ENCODE measurements at places on chromosomes 6 and 20.

GRCh38 chr6:35419417-35419816, 32.7 kb upstream of the FANCE start:
- DNase-seq, result no peak

- no peak for DNase-seq
Measured at GRCh38 chr20:43960231-43960630, 45.6 kb downstream of the TOX2 start.

GRCh38 chr20:6700563-6701329, 66.7 kb upstream of the BMP2 start:
- DNase-seq, result no peak

- no peak for DNase-seq
Measured at GRCh38 chr6:109079981-109080380, 14.7 kb downstream of the SESN1 start.

GRCh38 chr20:7031222-7031621, 263.7 kb downstream of the BMP2 start:
- DNase-seq, result no peak

DNA sequence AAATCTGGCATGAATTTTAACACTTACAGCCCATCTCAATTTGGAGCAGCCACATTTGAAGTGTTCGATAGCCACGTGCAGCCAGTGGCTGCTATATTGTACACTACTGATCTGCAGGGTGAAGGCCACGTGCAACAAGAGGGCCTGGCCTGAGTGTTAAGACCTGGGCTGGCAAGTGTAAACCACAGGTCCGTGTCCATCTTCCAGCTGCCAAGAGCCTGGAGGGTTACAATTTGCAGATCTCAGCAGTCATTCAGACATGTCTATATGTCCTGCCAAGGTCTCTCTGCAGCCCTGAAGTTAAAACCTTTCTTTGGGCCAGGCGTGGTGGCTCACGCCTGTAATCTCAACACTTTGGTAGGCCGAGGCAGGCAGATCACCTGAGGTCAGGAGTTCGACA, 14.1 kb downstream of the SGK2 start:
- no peak for DNase-seq

GRCh38 chr6:128474481-128474880, 45.9 kb downstream of the PTPRK start:
- no peak for DNase-seq

GRCh38 chr20:5784735-5785134, 34.5 kb downstream of the SHLD1 start:
- DNase-seq, result no peak

DNA sequence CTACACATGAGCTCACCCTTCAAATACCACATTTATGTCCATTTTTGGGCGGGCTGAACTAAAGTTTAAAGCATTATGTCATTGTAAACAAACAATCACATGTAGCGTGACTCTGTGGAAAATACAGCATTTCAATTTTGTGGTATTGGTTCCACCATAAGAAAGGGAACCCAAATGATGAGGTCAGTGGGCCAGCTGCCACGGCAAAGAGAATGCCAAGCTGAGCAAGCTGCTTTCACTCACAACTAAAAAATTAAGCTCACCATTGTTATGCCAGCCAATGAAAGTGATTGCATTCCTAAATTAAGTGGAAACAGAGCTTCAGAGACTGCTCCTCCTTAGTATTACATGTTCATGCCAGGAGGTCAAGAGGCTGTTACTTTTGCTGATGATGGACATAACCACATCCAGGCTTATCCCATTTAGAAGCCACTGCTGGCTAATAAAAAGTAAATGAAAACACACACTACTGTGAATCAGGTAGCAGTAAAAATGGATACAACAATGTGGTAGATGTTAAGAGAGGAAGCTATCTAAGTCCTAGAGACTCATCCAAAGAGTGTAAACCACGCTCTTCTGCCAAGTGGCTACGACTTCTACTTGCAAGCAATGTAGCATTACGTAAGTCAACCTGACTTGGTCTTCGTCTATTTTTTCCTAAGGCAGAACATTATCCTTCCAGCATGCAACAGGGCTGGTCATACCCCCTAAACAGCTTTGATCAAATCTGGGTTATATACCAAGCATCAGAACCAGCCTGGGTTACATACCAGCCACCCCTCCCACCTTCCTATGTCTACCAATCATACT, 164.8 kb downstream of the BACH2 start:
- DNase-seq, result no peak

DNA sequence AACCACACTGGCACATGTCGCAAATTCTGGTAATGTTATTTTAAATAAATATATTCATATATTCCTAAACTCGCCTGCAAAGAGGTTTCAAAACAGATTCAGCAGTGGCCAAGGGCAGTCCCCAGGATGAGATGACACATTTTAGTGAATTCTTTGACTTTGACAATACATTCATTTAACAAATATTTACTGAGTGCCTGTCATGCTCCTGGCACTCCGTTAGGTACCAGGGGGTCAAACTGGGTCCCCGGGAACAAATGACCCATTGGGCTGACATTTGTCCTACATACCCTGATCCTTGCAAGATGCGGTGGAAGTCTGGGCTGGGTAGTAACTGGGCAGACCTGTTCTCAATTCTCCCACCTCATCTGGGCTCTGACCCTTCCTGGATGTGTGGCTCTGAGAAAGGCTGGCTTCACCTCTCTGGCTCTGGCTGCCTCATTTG, 74.9 kb downstream of the FYN start:
- no peak for DNase-seq

DNA sequence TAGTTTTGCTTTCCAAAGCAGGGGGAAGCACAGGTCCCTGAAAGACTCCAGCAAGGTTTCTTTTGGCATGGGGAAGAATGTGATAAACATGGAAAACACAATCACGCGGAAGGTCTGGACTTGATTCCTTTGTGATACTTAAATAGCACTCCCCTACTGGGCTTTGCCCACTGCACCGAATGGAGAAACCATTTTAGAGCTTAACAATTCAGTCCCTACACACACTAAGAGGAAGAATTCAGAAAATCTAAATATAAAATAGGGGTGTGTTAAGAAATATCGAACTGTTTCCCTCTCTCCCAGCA, 71.4 kb upstream of the NHSL1 start:
- DNase-seq, result no peak

- DNase-seq, result no peak
Measured at GRCh38 chr6:53300656-53301551, 47.8 kb downstream of the ELOVL5 start.

- no peak for DNase-seq
Measured at GRCh38 chr6:31968791-31969711, 2.9 kb downstream of the DXO start.

- no peak for DNase-seq
Measured at GRCh38 chr6:108804956-108805355, 43.3 kb upstream of the ARMC2 start.
